ENCODE measurements at places on chromosomes 3 and 15.

DNA sequence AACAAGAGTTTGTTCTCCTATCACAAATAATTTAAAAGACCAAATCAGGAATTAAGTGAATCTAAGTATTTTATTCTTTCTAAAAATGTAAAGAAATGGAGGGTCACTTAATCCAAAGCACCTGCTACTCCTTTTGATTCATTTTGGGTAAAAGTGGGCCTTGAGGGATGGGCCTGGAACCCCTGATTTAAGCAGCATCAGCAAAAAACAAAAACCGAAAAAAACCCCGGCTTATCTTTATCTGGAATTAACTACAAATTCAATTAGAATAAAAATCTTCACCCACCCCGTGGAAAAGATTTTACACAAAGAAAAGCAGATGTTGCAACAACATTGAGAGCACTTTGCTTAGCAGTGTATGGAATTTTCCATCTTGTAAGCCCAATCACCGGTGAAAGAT lies 1018.2 kb downstream of the MCTP2 start:
- H3K4me3 ChIP-seq: no peak overlapping the region
- no peak for DNase-seq
- H3K27ac ChIP-seq: no peak overlapping the region
- no peaks in the 10 kb centered on the region for H3K27me3 ChIP-seq

DNA sequence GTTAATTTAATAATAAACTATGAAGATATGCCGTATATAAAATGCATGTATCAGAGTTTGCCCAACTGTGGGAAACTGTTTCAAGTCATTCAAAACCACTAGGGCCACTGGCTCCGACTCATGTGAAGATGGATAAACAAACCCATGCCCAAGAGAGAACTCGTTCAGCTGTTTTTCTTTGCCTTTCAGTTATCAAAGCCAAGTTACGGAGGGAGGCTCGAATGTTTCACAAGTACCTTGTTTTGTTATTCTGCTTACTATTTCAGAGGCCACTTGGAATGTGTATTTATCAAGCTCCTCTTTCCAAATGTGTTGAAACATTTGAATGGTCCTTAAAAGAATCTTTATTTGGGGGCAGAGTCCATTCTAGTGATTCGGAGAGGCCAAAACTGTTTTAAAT lies 82.1 kb downstream of the DUT start:
- H3K36me3 ChIP-seq: peaks cover 11% of the 10 kb centered on the region
- DNase-seq: no peak
- H3K4me3 ChIP-seq: no peak overlapping the region
- H3K27ac ChIP-seq: no peak overlapping the region
- H3K4me1 ChIP-seq: no peaks in the 10 kb centered on the region

DNA sequence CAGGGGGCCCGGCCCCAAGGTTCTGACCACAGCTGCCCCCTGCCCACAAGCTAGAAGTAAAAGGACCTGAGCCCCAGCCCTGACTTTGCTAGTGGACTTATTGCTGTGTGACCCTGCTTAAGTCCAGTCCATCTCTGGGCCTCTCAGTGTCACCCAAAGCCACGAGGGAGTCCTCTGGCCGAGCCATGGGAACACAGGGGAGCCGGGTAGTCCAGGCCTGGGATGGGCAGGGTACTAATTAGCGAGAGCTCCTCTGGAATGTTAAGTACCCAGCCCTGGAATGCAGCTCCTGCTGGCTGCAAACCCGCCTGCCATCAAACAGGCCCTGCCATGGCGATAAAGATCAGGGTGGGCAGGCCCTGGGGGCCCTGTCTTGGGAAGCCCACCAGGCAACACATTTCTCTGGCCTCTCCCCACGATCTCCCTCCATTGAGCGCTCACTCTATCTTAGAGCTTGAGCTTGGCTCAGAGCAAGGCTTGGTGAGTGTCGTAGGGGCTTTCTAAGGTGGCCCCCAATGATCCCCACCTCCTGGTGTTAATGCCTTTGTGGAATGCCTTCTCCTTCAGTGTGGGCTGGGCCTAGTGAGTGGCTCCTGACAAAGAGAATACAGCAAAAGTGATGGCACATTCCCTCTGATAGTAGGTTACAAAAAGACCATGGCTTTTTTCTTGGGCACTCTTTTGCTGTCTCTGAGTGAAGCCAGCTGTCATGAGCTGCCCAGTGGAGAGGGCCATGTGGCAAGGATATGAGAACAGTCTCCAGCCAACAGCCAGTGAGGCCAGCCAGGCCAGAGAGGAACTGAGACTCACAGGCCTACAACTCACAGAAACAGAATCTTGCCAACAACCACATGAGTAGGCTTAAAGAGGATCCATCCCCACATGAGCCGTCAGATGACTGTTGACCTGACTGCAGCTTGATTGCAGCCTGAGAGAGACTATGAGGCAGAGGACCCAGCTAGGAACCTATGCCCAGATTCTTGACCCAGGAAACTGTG lies 133.1 kb downstream of the SMAD6 start:
- peak overlapping the region; percentile 14 for H3K4me3 ChIP-seq
- H3K27ac ChIP-seq: peak overlapping the region; percentile 27
- H3K4me1 ChIP-seq: peaks cover 12% of the 10 kb centered on the region
- no peaks in the 10 kb centered on the region for H3K27me3 ChIP-seq
- no peaks in the 10 kb centered on the region for H3K36me3 ChIP-seq
- DNase-seq: peak; percentile 95

DNA sequence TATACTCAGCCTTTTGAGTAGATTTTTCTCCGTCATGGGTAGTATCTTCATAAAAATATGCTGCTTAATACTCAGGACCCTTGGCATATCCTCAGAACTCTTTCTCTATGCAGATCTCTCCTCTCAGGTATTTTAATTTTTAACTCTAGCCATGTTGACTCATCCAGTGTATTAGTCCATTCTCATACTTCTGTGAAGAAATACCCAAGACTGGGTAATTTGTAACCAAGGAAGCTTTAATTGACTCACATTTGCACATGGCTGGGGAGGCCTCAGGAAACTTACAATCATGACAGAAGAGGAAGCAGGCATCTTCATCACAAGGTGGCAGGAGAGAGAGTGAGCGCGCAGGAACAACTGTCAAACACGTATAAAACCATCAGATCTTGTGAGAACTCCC lies 129.3 kb upstream of the CD96 start:
- H3K4me3 ChIP-seq: no peak overlapping the region
- no peak overlapping the region for H3K27ac ChIP-seq
- no peaks in the 10 kb centered on the region for H3K27me3 ChIP-seq
- no peaks in the 10 kb centered on the region for H3K36me3 ChIP-seq
- DNase-seq: no peak
- no peaks in the 10 kb centered on the region for H3K4me1 ChIP-seq

DNA sequence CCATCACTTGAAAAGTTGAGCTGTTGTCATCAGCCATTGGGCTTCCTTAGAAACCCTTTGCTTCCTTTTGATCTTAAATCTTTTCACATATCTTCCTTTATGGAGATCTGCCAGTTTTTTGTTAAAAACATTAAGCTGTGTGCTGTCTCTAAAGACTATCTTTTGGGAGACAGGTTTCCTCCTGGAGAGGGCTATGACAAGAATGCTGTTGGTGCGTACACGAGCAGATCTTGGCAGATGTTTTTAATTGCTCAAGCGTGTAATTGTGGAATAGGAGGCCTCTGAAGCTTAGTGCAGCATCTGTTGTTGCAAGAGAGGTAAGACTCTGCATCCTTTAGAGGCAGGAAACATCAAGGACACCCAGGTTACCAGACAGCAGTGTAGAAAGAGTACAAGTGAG lies 56.8 kb downstream of the PHLDB2 start:
- no peak for DNase-seq
- H3K4me3 ChIP-seq: peak overlapping the region; percentile 14
- H3K27ac ChIP-seq: no peak overlapping the region
- peaks cover 59% of the 10 kb centered on the region for H3K36me3 ChIP-seq
- H3K4me1 ChIP-seq: peaks cover 36% of the 10 kb centered on the region
- no peaks in the 10 kb centered on the region for H3K27me3 ChIP-seq

- no peak overlapping the region for H3K4me3 ChIP-seq
- H3K36me3 ChIP-seq: no peaks in the 10 kb centered on the region
- H3K27me3 ChIP-seq: no peaks in the 10 kb centered on the region
- H3K4me1 ChIP-seq: no peaks in the 10 kb centered on the region
- no peak for DNase-seq
Measured at GRCh38 chr3:195738274-195739044, 17.7 kb downstream of the MUC20 start.

- H3K36me3 ChIP-seq: no peaks in the 10 kb centered on the region
- H3K4me3 ChIP-seq: no peak overlapping the region
- DNase-seq: no peak
- H3K27me3 ChIP-seq: peaks cover 6% of the 10 kb centered on the region
- no peaks in the 10 kb centered on the region for H3K4me1 ChIP-seq
Measured at GRCh38 chr15:70406617-70407335, 309.1 kb upstream of the TLE3 start.

GRCh38 chr15:72570059-72570458 lies 84.4 kb upstream of the GOLGA6B start:
- peaks cover 78% of the 10 kb centered on the region for H3K36me3 ChIP-seq
- no peak overlapping the region for H3K4me3 ChIP-seq
- H3K27ac ChIP-seq: no peak overlapping the region
- H3K4me1 ChIP-seq: peaks cover 7% of the 10 kb centered on the region
- no peaks in the 10 kb centered on the region for H3K27me3 ChIP-seq
- DNase-seq: no peak

DNA sequence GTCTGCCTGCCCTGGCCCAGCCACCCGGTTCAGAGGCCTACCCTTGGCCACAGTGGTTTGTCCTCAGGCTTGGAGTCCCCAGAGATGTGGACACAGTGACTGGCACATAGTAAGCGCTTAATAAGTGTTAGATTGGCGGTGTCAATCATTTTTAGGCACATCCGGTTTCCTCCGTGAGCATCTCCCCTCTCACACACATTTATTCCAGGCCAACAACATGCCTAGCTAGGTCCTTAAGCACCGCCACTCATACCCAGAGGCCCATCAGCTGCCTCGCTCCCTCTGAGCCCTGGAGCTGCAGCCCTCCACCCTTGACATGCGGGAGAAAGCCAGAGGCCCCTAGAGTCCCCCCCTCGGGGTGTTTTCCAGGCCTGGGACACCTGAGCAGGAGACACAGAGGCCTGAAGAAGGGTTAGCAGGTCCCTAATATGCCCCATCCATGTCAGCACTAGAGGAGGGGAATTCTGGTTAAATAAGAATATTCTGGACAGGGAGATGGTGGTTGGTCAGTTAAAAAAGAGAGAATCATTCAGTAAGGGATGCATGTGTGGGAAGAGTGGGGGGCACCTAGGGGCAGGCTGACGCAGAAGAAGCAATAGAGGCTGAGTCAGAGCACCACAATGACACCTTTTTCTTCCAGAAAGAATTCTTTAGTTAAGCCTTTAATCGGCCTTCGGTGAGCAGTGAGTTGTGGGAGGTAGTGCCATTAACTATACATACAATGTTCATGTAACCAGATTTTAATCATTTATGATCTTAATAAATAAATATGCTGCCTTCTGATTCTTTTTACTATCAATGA lies 22.3 kb downstream of the NR2F2 start:
- no peak for DNase-seq
- H3K4me3 ChIP-seq: no peak overlapping the region
- no peak overlapping the region for H3K27ac ChIP-seq
- no peaks in the 10 kb centered on the region for H3K36me3 ChIP-seq
- H3K4me1 ChIP-seq: no peaks in the 10 kb centered on the region
- H3K27me3 ChIP-seq: peaks cover 100% of the 10 kb centered on the region

DNA sequence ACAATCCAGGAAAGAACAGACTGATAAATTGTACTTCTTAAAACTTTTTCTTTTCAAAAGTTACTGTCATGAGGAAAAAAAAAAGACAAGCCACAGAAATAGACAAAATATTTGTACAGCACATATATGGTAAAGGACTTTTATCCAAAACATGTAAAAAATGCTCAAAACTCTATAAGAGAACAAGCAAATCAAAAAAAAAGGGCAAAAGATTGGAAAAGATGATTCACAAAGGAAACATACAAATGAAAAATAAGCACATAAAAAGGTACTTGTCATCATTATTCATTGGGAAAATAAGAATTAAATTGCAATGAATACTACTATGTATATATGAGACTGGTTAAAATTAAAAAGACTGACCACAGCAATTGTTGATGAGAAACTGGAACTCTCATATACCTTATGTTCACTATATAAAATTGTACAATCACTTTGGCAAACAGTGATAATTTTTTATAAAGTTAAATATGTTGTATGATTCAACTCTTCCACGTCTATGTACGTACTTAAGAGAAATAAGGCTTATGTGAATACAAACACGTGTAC lies 39.7 kb downstream of the DIPK2A start:
- no peaks in the 10 kb centered on the region for H3K4me1 ChIP-seq
- H3K36me3 ChIP-seq: no peaks in the 10 kb centered on the region
- no peak overlapping the region for H3K4me3 ChIP-seq

DNA sequence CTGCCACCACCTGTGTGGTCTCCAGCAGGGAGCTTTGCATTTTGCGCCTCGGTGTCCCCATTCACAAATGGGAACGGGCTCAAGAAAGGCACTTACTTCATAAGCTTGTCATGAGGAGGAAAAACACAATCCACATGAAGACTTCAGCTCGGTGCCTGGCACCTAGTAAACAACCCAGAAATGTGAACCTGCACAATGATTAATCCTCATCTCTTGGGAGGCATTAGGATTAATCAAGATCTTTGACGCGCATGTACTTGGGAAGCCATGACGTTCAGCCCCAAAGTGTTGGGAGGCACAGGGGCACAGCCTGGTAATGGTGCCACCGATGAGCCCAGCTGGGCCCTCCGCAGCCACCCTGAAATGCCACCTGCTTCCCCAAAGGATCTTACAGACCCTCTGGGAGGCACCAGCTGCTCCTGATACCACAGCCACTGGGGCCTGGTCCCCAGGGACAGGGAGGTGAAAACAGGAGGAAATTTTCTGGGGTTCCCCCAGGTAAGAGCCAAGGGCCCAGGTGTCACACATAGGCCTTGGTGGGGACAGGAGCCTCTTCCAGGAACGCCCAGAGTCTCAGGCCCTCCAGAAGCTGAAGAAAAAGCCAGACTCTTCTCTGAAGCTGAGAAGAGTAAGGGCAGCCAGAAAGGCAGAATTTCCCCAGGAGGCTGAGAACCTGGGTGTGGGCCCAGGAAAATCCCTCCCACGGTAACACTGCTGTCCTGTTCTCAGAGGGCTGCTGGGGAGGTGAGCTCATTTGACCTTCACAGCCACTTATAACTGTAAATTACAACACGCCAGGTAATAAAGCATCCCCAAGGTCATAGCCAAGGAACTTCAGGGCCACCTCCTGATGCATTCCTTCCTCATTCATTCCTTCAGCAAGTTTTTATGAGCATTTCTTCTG lies 507.5 kb downstream of the SHQ1 start:
- H3K27ac ChIP-seq: no peak overlapping the region
- DNase-seq: no peak
- H3K27me3 ChIP-seq: peaks cover 6% of the 10 kb centered on the region
- H3K4me3 ChIP-seq: no peak overlapping the region
- no peaks in the 10 kb centered on the region for H3K36me3 ChIP-seq

- DNase-seq: no peak
- no peaks in the 10 kb centered on the region for H3K27me3 ChIP-seq
- no peak overlapping the region for H3K4me3 ChIP-seq
- no peak overlapping the region for H3K27ac ChIP-seq
- H3K36me3 ChIP-seq: peaks cover 15% of the 10 kb centered on the region
Measured at GRCh38 chr15:99253381-99254090, 2.3 kb downstream of the LRRC28 start.
